Fibroblast of skin of left quadriceps (primary cell): ENCODE measurements at places on chromosomes 12 and 14.

GRCh38 chr12:107571492-107571891 is 114.1 kb upstream of the PWP1 start:
- no peak for DNase-seq

GRCh38 chr14:89902881-89903280 is 51.6 kb downstream of the EFCAB11 start:
- DNase-seq: no peak

- no peak for DNase-seq
These were observed 70.3 kb downstream of the COX16 start for GRCh38 chr14:70289138-70289537.

DNA sequence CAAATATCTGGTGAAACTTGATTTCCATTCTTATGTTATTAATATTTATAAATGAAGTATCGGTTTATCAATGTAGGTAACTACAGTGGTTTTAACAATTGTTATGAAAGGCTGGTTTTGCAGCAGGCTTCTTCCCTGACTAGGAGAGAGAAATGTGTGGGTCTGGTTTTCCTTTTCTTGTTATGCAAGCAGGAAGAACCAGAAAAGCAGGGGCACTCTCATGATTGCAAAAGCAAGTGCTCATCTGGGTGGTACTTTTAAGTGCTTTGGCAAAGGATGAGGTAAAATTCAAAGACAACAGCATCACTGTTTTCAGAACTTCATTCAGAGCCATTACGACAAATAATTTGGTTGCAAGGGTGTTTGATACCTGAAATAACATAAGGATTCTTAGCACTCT is 105.6 kb downstream of the PTPRO start:
- DNase-seq: no peak

- no peak for DNase-seq
These were observed 367.9 kb downstream of the PAWR start for GRCh38 chr12:79322905-79323304.

DNA sequence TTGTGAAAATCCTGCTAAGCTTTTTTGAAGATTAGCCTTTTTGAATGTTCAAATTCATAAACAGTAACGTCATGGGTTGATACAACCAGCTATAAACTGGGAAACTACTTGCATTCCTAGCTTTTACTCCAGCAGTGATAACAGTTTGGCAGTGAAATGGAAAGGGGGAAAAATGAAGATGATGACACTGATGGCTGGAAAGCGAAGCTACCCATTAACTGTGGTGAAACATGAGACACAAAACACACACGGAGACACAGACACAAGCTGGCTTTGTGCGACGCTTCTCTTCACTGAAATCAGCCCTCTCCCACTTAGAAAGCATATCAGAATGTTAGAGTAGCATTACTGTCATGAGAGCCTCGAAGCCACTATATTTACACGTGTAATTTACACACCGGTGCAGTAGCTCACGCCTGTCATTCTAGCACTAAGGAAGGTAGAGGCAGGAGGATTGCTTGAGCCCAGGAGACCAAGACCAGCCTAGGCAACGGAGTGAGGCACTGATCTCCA is 15.7 kb downstream of the VPS37B start:
- no peak for DNase-seq

GRCh38 chr12:97535582-97535981 is 73.0 kb downstream of the RMST start:
- DNase-seq: peak; percentile 12

GRCh38 chr12:117484901-117485300 is 123.5 kb upstream of the NOS1 start:
- DNase-seq: no peak

- DNase-seq: no peak
These were observed 227.7 kb downstream of the FSCB start for GRCh38 chr14:44279357-44279756.

GRCh38 chr12:92439420-92439805 is 263.4 kb upstream of the PLEKHG7 start:
- DNase-seq: no peak

GRCh38 chr12:15632708-15633107 is 156.5 kb downstream of the EPS8 start:
- DNase-seq: no peak

DNA sequence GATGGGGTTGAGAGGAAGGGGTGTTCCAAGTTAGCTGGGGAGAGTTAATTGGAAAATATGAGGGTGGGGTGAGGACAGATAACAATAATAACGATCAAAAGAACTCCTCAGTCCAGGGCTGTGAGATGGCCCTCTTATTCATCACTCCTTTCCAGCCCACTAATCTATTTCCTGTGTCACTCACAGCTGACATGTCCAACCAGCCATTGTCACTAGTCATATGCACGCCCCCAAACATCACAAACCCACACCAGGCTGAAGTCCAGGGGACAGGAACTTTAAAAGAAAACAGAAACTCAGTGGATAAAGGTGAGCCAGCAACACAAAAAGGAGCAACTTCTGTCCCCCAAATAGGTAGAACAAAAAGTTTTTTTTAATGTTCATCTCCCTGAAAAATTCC is 911 bp downstream of the CALCOCO1 start:
- DNase-seq: no peak

- DNase-seq: no peak
These were observed 228.5 kb downstream of the FOXN3 start for GRCh38 chr14:89188492-89188891.

DNA sequence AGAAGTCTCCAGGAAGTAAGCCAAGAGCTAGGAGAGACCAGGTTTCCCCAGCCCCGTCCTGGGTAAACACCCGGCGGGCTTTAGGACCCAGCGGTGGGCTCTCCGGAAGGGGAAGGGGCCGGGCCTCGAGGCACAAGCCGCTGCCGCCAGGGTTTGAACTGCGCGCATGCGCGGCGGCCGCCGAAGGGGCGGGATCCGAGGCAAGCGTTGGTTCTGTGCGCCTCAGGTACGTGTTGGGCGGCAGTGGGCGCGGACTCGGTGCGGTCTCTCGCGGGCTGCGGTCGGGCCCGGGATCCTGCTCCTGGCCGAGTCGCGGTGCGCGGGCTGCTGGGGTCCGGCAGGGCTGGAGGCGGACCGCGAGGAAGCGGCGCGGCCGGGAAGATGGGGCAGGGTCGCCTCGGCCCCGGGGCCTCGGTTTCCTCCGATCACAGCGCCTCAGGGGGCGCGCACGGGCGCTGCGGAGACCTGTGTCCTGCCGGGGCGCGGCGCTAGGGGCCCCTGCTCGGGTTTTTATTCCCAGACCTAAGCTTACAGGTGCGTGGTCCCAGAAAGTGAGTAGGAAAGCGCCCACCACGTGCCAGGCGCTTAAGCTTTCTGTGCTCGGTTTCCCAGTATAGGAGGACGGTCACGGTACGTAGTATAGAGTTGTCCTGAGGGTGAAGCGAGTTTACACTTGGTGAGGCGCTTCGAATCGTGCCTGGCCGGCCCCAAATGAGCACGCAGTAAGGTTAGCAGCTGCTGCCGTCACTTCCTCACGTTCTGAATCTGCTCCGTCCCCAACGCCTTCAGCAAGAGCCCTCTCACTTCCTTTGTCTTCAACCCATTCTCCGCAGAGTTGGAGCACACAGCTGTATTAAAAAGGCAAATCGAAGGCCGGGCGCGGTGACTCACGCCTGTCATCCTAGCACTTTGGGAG is at the start of gene TDP1:
TDP1 (plus strand) TSS at position 183 of the 916 bp plus-strand sequence. CDS start 7,188 bp downstream, outside the sequence.
- DNase-seq: peak; percentile 88

GRCh38 chr14:103073876-103074728 is 9.9 kb upstream of the LBHD2 start:
- no peak for DNase-seq
